T-cell (primary cell): ENCODE measurements at places on chromosomes 1 and 21.

DNA sequence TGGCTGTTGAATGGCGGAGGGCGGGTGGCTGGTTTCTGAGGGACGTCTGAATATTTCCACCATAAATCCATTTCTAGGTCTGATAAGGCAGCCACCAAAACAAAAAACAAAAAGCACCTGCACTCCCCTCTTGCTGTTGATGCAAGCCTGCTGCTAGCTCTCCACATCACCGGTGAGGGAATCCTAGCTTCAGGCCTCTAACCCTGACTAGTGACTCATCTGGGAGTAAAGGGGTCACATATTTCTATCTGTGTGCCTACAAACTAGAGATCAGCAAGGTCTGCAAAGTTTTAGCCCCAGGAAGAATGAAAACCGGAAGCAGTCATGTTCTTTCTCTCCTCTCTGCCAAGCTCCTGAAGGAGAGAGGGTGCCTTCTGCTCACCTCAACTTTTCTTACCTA lies 10.3 kb upstream of the ERMAP start:
- no peak for DNase-seq

DNA sequence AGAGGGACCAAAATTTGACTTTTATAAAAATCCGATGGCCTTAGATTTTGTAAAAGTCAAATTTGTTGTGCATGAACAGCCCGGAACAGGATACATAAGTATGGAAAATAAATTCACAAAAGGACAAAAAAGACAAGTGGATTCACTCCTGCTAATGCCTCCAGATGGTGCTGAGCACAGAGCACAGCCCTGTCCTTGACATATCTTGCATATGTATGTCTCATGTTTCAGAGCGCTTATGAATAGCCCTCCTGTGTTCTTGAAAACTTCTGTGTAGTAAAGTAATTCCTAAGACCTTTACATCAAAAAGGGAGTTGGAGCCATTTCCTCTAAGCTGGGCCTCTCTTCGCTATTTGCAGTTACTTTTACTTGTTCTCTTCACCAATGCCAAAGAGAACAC lies 110.7 kb upstream of the RAB3GAP2 start:
- no peak for DNase-seq

- no peak for DNase-seq
Observed at GRCh38 chr1:41363591-41364320, 2.5 kb downstream of the FOXO6 start.

GRCh38 chr1:100747771-100748170 lies 28.2 kb downstream of the VCAM1 start:
- DNase-seq, result no peak

DNA sequence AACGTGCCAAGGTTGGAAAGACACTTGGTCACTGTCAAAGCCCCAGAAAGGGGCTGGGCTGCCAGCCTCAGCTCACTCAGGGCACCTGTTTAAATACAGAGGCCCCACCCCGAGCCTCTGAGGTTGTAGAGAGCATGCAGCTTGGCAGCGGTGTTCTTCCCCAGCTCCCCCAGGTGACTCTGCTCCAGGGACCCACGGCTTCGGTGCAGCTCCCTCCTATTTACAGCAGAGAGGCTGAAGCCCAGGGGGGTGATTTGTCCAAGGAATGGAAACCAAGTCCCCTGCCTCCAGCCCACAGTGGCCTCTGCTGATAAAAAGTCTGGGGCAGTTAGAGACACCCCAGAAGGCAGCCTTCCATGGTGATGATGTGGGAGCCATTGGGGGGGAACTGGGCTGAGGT lies 9.1 kb upstream of the C1QA start:
- no peak for DNase-seq

- DNase-seq, result no peak
Observed at GRCh38 chr1:8332806-8333205, 14.9 kb downstream of the SLC45A1 start.
